ENCODE measurements at places on chromosomes 13 and 19.

DNA sequence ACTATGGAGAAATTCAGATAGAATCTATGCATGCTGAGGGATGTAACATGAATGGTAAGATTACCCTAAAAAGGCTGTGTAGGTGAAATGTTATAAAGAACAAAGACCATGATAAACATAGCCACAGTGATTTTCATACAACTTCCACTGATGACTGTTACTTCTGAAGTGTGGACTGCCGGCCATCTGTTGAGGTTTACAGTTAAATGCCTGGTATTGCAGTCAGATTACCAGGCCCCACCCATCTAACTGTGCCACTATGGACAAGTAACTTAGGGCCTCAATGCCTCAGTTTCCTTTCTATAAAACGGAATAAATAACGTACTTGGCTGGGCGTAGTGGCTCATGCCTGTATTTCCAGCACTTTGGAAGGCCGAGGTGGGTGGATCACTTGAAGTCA, 395.6 kb downstream of the KLF12 start:
- no peak overlapping the region for H3K4me3 ChIP-seq
- peaks cover 2% of the 10 kb centered on the region for H3K27me3 ChIP-seq
- peaks cover 16% of the 10 kb centered on the region for H3K4me1 ChIP-seq
- no peak for DNase-seq
- H3K27ac ChIP-seq: no peak overlapping the region
- peaks cover 4% of the 10 kb centered on the region for H3K36me3 ChIP-seq

DNA sequence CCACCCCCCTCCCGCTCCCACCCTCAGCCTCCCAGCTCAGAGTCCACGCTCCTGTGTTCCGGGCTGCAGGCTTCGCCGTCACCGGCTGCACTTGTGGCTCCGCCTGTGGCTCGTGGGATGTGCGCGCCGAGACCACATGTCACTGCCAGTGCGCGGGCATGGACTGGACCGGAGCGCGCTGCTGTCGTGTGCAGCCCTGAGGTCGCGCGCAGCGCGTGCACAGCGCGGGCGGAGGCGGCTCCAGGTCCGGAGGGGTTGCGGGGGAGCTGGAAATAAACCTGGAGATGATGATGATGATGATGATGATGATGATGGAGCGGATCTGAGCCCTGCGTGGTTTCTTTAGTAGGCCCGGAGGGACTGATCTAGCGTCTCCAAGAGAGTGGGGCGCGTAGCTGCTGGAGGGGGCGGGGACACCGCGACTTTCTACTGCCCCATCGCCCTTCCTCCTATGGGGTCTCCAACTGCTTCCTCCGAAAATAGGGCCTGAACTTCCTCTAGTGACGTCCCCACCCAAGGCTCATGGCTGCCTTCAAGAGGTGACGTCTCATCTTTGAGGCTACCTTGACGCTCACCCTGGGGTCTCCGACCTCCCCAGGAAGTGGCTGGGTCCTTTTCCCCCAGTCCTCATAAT, 1.4 kb downstream of the RETN start:
- peak; percentile 58 for DNase-seq
- no peak overlapping the region for H3K27ac ChIP-seq
- peak overlapping the region; percentile 82 for H3K4me3 ChIP-seq
- H3K27me3 ChIP-seq: peaks cover 97% of the 10 kb centered on the region
- no peaks in the 10 kb centered on the region for H3K36me3 ChIP-seq

DNA sequence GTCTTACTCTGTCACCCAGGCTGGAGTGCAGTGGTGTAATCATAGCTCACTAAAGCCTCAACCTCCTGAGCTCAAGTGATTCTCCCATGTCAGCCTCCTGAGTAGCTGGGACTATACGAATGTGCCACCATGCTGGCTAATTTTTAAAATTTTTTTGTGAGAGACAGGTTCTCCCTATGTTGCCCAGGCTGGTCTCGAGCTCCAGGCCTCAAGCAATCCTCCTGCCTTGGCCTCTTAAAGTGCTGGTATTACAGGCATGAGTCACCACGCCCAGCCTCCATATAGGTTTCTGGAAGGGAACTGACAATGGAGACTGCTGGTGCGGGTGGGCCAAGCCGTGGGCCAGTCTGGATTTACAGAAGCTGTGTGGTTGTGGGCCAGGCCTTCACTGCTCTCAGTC, 189.2 kb downstream of the URI1 start:
- no peak overlapping the region for H3K27ac ChIP-seq
- peaks cover 10% of the 10 kb centered on the region for H3K27me3 ChIP-seq
- DNase-seq: no peak
- no peaks in the 10 kb centered on the region for H3K36me3 ChIP-seq
- no peak overlapping the region for H3K4me3 ChIP-seq
- H3K4me1 ChIP-seq: peaks cover 33% of the 10 kb centered on the region

DNA sequence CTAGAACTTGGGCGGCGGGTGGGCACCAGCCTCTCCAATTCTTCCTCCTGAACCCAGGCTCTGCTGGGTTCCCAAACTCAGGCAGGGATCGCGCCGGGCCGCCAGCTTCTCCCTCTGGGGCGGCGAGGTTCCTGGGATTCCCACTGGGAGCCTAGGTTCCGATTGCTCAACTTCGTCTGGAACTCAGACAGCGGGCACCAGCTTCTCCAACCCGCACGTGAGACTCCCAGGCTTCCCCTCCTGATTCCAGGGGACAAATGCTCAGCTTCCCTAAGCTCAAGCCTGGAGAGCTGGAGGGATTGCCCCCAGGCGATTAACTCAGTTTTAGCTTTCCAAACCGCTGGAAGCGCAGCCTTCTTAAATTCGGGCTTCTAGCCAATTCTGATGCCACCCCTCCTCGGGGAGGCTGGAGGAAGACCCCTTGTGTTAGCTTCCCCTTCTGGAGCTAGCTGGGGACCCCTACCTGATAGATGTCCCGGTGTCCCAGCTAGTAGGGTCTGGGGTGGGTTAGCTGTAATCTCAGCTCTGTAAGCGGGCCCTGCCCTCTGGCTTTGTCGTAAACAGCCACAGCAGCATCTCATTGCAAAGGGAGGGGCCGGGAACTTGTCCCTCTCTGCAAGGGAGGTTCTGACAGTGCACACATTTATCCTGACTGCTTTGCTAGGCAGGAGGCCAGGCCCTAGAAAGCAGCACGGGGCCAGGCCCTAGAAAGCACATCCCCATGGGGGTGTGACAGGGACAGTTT, 671 bp downstream of the MCOLN1 start:
- H3K4me3 ChIP-seq: peak overlapping the region; percentile 83
- no peak overlapping the region for H3K27ac ChIP-seq
- peaks cover 15% of the 10 kb centered on the region for H3K4me1 ChIP-seq
- DNase-seq: no peak

DNA sequence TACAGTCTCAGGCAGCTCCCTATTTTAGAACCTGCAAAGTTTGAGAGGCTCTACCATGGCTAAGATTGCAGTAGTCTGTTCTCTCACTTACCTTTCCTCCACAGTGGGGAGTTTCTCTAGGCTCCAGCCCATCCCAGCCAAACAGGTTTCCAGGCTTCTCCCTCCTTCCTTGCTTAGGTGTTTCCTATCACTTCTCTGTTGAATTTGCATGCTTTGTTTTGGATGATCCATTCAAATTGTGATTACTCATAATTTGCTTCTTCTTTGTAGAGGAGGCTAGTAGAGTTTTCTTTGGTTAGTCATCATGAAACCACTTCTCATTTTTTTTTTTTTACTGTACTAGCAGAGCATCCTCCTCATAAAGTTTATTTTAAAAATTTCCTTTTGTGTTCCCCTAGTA, 1242.2 kb upstream of the MIR17HG start:
- H3K4me3 ChIP-seq: no peak overlapping the region
- no peak for DNase-seq
- peaks cover 3% of the 10 kb centered on the region for H3K27me3 ChIP-seq
- no peaks in the 10 kb centered on the region for H3K4me1 ChIP-seq

DNA sequence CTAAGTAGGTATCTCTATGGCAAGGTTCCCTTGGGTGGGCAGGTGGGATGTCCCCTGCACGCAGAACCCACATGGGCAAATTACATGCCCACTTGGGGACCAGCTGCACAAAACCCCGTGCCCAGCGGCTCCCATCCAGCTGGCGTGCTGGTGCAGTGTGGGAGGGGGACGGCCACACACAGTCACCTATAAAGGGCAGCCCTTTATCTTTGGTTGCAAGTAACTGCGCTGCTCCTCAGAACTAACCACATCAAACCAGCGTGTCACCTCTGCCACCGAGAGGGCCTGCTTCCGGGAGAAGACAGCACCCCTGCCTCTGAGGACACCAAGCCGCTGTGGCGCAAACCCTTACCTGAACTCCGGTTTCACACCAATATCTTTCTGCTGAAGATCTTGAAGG, 32.2 kb downstream of the ANKRD27 start:
- no peak for DNase-seq
- H3K36me3 ChIP-seq: peaks cover 67% of the 10 kb centered on the region
- H3K27me3 ChIP-seq: peaks cover 3% of the 10 kb centered on the region
- no peak overlapping the region for H3K4me3 ChIP-seq
- peak overlapping the region; percentile 21 for H3K27ac ChIP-seq

DNA sequence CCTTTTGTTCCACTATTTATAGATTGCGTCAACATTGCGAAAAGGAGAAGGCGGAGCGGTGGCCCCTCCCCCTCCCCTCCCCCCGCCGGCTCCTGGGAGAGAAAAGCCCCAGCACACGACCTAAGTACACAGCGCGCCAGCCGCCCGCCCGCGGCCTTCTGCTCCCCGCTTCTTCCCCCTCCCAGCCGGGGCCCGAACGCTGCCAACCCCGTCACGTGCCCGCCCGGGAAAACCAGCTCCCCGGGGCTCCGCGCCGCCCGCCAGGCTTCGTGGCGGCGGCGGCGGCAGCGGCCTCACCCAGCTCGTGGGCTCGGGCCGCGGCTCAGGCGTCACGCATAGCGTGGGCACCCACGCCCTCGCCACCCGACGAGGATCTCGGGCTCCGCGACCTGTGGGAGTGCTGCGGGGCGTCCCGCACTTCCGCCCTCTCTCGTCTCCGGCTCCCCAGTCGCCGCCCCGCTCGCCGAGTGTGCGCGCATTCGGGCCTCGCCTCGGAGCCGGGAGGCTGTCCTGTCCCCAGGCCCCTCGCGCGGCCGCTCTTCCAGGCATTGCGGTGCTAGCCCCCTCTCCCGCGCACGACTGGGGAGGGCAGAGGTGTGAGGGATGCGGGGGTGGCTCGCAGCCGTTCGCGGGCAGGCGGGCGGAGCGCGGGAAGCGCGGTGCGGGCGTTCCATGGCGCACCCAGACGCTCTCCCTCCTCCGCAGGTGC, 110.5 kb downstream of the KCNRG start:
- peaks cover 76% of the 10 kb centered on the region for H3K27me3 ChIP-seq
- H3K4me1 ChIP-seq: peaks cover 59% of the 10 kb centered on the region
- peaks cover 2% of the 10 kb centered on the region for H3K36me3 ChIP-seq
- peak overlapping the region; percentile 81 for H3K27ac ChIP-seq

GRCh38 chr13:38176664-38177063, 173.0 kb upstream of the UFM1 start:
- H3K27ac ChIP-seq: no peak overlapping the region
- no peaks in the 10 kb centered on the region for H3K36me3 ChIP-seq
- H3K4me3 ChIP-seq: no peak overlapping the region

DNA sequence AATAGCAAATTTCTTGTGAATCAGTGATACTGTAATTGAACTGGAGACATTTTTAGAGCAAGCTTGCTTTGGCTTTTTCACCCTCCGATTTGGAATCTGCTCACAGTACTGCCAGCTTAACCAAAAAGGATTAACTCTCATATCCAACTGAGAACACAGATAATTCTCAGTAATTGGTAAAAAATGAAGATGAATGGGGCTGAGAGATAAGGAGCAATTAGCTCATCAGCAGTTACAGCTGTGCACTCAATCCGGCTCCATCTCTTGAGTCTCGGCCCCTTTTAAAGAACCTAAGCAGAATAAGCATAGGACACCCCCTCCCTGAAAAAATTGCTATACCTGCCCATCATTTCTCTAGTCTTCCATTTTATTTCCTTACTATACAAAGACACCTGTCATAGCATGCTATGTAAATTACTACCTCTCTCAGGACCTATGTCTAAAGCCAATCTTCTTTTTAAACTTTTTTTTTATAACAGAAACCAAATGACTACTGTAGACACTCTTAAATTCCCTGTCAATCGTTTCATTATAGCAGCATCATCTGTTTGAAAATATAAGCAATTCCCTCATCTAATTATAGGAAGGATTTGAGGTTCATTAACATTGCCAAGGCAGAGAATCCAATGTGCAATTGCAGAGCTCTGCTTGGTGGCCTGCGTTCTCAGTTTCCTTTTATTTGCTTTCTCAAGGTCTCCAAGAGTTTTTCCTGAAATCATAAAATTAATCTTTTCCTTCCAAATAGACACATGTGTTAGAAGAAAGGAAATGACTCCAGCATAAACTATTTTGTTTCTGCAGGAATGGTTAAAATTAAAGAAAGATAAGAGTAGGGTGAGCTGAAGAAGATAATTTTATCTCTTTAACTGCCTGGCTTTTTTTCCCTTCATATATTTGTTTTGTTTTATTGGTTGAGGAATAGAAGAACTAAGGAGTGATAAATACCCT, 242.1 kb downstream of the DACH1 start:
- no peak overlapping the region for H3K4me3 ChIP-seq
- no peaks in the 10 kb centered on the region for H3K27me3 ChIP-seq
- peaks cover 51% of the 10 kb centered on the region for H3K4me1 ChIP-seq
- H3K36me3 ChIP-seq: peaks cover 31% of the 10 kb centered on the region

DNA sequence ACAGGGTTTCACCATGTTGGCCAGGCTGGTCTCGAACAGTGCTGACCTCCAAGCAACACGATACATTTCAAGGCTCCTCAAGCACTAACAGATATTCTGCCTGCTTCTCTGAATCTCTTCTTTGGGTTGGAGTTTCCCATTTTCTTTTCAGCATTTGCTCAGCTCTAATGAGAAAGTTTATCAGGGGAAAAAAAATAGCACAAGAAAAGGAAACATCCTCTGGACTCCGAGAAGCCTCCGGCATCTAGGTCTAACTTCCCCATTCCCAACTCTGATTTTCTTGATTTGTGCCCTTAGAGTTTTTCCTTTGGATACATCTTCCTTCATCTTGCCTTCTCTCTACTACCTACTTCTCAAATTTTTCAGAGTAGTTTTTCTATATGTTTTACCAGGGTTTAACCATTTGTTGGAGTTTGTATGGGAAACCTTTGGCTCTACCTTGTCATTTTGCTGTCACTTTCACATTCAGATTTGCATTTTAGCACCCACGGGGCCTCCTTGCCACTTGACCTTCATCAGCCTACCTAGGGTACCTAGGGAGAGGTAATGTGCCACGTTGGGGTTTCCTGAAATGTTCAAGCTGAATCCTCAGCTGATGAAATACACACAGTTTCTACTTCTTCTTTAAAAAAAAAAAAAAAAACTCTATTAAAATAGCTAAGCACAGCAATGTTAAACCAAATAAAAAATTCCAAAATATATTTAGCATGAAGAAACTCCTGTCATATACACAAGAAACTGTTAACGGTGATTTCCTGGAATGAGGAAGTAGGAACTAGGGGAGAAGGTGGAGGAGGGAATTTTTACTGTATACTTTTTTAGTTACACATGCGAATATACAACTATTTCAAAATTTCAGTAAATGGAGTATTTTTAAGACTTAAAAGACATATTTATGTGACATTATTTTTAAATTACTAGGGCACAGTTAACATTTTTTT, 5.1 kb upstream of the USP12 start:
- H3K36me3 ChIP-seq: no peaks in the 10 kb centered on the region
- no peak overlapping the region for H3K4me3 ChIP-seq
- no peak overlapping the region for H3K27ac ChIP-seq
- H3K27me3 ChIP-seq: peaks cover 19% of the 10 kb centered on the region

- peaks cover 53% of the 10 kb centered on the region for H3K27me3 ChIP-seq
- no peak for DNase-seq
- peaks cover 26% of the 10 kb centered on the region for H3K4me1 ChIP-seq
- no peaks in the 10 kb centered on the region for H3K36me3 ChIP-seq
- no peak overlapping the region for H3K4me3 ChIP-seq
- H3K27ac ChIP-seq: no peak overlapping the region
These were observed 13.9 kb downstream of the RABAC1 start for GRCh38 chr19:41945135-41945766.

GRCh38 chr19:51599084-51599483, 28.0 kb downstream of the ZNF175 start:
- H3K4me3 ChIP-seq: no peak overlapping the region
- H3K36me3 ChIP-seq: no peaks in the 10 kb centered on the region
- DNase-seq: no peak
- no peak overlapping the region for H3K27ac ChIP-seq
